Fibroblast of skin of abdomen (primary cell): ENCODE measurements at places on chromosomes 4 and X.
A peak's percentile ranks its signal among the peaks of the same experiment; 100 is the strongest.

DNA sequence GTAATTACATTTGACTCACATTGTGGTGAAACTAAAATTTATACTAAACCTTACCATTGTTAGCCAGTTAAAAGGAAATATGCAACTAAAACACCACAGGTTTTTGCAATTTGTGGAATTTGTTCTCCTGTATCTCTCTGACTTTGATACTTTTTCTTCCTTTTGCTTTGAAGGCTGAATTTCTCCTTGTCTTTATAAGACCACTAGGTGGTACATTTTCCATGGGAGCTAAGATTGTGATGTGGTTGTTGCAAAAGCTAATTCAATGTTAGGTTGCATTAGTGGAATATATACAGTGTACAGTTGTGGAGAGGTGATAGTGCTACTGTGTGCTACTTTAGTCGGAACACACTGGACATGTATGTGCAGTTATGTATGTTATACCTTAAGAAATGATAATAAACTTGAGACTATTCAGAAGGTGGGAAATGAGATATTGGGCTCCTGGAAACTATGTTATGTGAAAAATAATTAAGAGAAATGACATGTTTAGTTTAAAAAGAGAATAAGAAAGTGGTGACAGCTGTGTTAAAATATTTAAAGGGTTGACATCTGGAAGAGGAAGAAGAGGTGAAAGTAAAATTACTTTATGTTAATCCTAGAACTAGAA is 70.3 kb downstream of the ARL9 start:
- peak; percentile 39 for DNase-seq

DNA sequence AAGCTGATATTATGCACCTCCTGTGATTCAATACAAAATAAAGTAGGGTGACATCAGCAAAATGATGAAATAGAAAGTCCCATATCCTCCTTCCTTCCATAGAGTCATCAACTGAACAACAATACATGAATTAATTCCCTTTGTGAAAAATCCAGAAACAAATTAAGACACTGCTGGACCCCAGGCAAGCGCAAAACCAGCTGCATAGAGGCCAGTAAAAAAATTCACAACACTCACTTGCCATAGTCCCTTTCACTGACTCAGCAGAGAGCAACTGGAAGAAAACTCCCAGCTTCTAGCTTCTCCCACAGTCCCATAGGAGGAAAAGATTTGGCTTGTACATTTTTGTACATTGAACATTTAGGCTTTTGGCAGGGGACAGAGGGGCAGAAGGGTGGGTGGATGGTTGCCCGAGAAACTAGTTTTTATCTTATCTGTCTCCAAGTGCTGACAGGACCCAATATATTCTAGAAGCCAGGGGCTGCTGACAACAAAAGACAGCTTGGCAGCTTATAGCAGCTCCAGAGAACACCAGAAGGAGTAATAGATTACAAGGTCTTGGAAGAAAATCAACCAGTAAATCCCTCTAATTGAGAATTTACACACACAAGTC is 124.6 kb downstream of the NDST3 start:
- DNase-seq, result peak; percentile 70

DNA sequence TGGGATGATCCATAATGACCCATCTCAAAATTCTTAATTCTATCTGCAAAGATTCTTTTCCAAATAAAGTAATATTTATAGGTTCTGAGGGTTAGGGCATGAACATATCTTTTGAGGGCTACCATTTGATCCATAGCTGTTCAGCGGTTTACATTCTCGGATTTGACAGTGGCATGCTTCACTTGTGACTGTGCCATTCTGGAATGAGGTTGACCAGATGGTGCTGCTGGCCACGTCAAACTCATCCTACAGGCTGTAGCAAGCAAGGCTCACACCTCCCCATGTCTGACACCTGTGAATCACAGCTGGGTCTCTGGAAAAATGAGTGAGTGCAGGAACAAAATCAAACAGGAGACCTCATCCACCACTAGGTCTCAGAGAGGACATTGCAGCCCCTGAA is 280.5 kb downstream of the DHRSX start:
- no peak for DNase-seq

DNA sequence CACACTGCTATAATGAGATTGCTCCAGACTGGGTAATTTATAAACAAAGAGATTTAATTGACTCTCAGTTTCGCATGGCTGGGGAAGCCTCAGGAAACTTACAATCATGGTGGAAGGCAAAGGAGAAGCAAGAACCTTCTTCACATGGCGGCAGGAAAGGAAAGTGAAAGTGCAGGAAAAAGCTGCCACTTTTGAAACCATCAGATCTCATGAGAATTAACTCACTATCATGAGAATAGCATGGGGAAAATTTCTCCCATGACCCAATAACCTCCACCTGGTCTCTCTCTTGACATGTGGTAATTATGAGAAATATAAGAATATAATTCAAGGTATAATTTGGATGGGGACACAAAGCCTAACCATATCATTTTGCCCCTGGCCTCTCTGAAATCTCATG is 884.2 kb downstream of the GLUD2 start:
- DNase-seq, result no peak

DNA sequence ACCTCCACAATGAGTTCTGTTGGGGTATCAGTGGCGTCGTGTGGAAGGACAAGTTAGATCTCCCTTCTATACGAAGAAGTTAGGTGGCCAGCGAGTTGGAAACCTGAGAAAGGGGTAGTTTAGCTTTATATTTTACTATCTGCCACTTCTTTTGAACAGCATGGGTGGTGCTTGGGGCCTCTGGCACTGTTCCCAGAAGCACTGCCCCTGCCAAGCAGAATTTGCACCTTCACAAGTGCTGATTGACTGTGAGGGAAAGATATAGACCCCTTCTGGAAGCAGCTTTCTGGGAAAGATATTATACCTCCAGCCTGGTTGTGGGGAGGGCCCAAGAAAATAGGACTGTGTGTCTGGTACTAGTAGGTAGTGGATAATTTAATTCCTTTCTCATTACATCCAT is 246.9 kb downstream of the FBXO8 start:
- DNase-seq, result no peak

DNA sequence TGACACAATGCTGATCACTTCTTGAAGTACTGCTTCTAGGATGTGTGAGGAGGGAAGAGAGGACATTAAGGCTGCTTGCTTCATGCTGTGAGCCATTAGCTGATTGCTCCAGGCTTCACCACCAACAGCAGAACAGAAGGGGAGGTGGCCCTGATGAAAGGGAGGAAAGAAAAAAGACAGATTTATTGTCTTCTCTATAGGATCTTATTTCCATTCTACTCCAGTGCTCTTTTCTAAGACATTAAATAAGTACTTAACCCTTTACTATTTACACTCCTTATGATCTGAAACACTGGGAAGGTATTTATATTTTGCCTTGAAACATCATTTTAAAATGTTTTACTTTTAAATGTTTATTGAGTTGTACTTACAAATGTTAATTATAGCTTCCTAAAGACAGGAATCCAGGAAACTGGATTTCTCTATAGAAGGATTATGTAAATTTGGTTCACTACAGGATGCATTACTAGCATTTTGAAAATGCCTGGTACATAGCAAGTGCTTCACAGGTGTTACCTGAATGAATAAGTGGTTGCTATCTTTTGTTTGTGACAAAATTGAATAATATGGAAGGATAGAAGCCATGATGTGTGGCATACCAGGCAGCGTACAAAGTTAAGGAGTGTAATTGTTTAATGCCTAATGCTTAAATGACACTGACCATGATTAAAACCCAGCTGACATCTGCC is 680.9 kb upstream of the ATOH1 start:
- no peak for DNase-seq
